Activated CD8-positive, alpha-beta T cell treated with anti-CD3 and anti-CD28 coated beads, Interleukin-2, amount 10 ng/mL, durations not matched to agents 7 days and 5 days (primary cell): ENCODE measurements at places on chromosomes 11 and 22. TPM values are rescaled to one million over a fixed set of nuclear protein-coding genes. Genes with fewer than 3 reads are reported as not detected.

The GSTT2 gene
- not detected for total RNA-seq

The CARD18 gene
- not detected for total RNA-seq

The OR56A1 gene
- not detected for total RNA-seq

The MRGPRF gene
- total RNA-seq: not detected

The OR8G1 gene
- not detected for total RNA-seq

The TTC36 gene
- total RNA-seq: 0.37 TPM

The PDGFD gene
- not detected for total RNA-seq
